ENCODE measurements at places on chromosomes 2 and 18.

DNA sequence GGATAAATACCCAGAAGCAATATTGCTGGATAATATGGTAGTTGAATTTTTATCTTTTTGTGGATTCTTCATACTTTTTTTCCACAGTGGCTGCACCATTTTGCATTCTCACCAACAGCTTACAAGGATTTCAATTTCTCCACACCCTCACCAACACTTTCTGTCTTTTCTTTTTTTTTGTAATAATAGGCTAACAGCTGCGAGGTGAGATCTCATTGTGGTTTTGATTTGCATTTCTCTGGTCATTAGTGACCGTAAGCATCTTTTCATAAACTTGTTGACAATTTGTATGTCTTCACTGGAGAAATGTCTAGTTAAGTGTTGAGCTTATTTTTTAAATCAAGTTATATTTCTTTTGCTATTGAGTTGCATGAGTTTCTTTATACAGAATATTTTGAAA, 17.6 kb upstream of the SLC9A2 start:
- no peak for DNase-seq

- DNase-seq = no peak
These were observed 98.2 kb downstream of the SOCS6 start for GRCh38 chr18:70387027-70387426.

- no peak for DNase-seq
These were observed 19.4 kb downstream of the EXOC6B start for GRCh38 chr2:72806280-72806945.

- no peak for DNase-seq
These were observed 179.7 kb downstream of the ICOS start for GRCh38 chr2:204116159-204116792.

DNA sequence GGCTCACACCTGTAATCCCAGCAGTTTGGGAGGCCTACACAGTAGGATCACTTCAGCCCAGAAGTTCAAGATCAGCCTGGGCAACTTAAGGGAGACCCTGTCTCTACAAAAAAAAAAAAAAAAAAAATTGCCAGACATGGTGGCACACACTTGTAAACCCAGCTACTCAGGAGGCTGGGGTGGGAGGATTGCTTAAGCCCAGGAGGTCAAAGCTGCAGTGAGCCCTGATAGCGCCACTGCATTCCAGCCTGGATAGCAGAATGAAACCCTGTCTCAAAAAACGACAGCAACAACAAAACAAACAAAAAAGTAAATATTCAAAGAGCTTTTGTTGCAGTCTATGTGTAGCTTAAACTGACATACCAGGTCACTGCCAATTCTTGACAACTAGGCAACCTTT, 63.1 kb upstream of the TANK start:
- DNase-seq = no peak

- no peak for DNase-seq
These were observed 44.9 kb upstream of the ORC2 start for GRCh38 chr2:201008296-201008829.

GRCh38 chr2:160701822-160702221, 208.2 kb upstream of the RBMS1 start:
- no peak for DNase-seq

DNA sequence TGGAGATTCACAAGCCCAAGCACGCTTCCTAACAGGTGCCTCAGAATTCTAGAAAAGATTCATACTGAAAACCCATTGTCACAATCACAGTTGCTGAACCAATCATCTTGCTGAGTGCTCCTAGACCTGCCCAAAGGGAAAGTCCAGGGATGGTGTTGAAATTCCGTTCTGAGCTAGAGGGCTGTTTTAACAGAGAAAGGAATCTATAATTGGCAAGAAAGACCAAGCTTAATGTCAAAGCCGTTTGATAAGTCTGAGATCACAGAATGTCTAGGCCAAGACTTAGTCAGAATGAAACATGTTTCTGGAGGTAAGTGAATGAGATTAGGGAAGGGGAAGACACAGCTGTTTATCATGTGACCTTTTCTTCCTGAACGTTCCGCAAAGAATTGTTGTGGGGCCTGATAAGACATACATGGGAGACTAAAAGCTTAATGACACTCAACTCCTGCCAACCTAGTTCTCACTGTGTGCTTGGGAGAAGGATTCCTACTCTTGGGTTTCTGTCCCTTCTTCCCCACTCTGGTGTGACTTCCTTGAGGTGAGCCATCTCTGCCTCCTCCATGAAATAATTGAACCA, 27.5 kb downstream of the PMAIP1 start:
- DNase-seq = no peak
